Thyroid gland (tissue), 4 donors: ENCODE measurements at places on chromosomes 3 and 15. TPM values are rescaled to one million over a fixed set of nuclear protein-coding genes. Genes with fewer than 3 reads are reported as not detected.

GRCh38 chr3:82145742-82146141 lies 384.3 kb upstream of the GBE1 start:
- no peaks in the 10 kb centered on the region for H3K36me3 ChIP-seq
- H3K27ac ChIP-seq = no peak overlapping the region
- no peaks in the 10 kb centered on the region for H3K27me3 ChIP-seq
- H3K4me1 ChIP-seq = no peaks in the 10 kb centered on the region

GRCh38 chr3:126442094-126442855 lies 33.4 kb downstream of the ZXDC start:
- no peaks in the 10 kb centered on the region for H3K4me1 ChIP-seq
- no peak overlapping the region for H3K27ac ChIP-seq
- DNase-seq = no peak
- no peak overlapping the region for H3K4me3 ChIP-seq

DNA sequence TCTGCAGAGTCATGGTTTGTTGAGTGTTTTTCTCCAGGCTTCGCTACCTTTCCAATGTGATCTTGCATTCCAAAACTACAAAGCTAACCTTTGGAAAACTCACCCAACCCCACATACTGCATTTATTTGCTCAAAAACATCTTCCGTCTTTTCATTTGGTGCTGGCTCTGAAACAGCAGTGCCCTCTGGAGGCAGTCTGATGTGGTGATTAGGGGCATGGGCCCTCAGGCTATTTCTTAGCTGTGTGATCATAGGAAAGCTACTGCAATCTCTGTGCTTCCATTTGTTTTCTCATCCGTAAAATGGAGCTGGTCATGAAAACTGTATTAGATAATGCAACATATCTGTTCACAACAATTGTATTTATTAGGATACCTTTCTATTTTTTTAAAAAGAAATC lies 47.0 kb downstream of the MTHFS start:
- no peaks in the 10 kb centered on the region for H3K27me3 ChIP-seq
- H3K4me1 ChIP-seq = peaks cover 29% of the 10 kb centered on the region
- no peak overlapping the region for H3K4me3 ChIP-seq
- H3K36me3 ChIP-seq = no peaks in the 10 kb centered on the region
- H3K27ac ChIP-seq = no peak overlapping the region

- H3K4me1 ChIP-seq = no peaks in the 10 kb centered on the region
- H3K27me3 ChIP-seq = no peaks in the 10 kb centered on the region
- no peak overlapping the region for H3K27ac ChIP-seq
- no peak overlapping the region for H3K4me3 ChIP-seq
- no peak for DNase-seq
Measured at GRCh38 chr3:115913069-115913686, 289.9 kb downstream of the GAP43 start.

OXTR gene
- total RNA-seq = 0.29 TPM

SMCO1 gene
- total RNA-seq = not detected
